Renal cortical epithelial cell (primary cell): ENCODE measurements at places on chromosomes 12 and 14.

- DNase-seq = no peak
Observed at GRCh38 chr12:62718762-62719426, 216.1 kb downstream of the PPM1H start.

GRCh38 chr14:51960866-51961265 is 28.5 kb upstream of the RTRAF start:
- DNase-seq = no peak

DNA sequence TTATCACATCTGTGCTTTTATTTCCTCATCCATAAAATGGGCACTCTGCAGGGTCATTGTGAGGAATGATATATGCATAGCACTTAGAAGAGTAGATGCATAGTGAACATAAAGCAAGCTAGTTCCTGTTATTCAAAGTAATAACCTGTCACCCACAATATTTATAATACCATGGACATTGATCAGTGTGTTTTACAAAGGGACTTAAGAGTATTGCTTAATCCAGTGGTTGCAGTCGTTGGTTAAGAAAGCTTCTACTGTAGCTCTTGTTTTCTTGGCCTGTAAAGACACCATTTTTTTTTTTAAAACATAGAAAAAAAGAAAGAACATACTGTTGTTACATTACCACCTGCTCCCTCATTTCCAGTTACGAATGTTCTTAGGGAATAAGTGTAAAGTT is 13.1 kb downstream of the METAP2 start:
- DNase-seq = no peak

- no peak for DNase-seq
Observed at GRCh38 chr14:81859046-81859445, 325.4 kb upstream of the SEL1L start.

DNA sequence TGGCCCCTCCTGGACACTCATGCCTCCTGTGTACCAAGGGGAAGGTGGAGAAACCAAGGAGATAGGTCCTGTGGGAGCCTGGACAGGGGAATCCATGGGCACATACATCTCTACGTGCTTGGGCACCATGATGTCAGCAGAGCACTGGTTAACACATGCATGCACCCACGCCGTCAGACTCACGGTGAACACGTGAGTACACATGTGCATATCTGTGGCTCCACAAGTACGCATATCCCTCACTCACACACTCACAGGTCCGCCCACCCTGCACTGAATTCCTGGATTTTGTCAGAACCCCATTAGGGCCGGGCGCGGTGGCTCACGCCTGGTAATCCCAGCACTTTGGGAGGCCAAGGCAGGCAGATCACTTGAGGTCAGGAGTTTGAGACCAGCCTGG is 29.1 kb upstream of the COX6A1 start:
- no peak for DNase-seq

GRCh38 chr14:56189307-56189706 is 71.1 kb downstream of the PELI2 start:
- DNase-seq = peak; percentile 96

DNA sequence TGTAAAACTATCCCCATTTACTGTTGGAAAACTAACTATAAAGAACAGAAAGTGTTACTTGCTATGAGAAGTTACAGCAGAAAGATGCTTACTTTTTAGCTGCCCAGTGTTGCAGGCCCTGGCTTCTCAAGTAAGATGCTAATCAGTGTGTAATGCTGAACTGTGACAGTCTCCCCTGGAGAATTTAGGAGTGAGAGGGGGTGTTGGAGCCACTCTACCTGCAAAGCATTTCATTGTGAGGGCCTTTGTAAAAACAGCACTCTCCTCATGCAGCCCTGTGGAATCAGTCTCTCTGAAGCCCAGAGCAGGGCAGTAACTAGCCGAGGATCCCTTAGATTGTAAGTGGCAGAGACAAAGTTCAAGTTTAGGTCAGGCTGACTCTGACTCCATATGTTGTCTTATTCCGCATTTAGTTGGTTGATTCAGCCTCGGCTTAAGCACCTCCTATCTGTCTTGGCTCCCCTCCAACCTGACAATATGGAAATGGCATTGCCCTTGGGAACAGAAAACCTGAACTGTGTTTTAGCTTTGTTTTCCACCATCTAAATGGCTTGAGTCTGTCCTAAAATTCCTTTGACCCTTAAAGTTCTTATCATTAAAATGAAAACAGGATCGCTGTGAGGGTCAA is 141.3 kb downstream of the PRKCH start:
- DNase-seq = no peak

DNA sequence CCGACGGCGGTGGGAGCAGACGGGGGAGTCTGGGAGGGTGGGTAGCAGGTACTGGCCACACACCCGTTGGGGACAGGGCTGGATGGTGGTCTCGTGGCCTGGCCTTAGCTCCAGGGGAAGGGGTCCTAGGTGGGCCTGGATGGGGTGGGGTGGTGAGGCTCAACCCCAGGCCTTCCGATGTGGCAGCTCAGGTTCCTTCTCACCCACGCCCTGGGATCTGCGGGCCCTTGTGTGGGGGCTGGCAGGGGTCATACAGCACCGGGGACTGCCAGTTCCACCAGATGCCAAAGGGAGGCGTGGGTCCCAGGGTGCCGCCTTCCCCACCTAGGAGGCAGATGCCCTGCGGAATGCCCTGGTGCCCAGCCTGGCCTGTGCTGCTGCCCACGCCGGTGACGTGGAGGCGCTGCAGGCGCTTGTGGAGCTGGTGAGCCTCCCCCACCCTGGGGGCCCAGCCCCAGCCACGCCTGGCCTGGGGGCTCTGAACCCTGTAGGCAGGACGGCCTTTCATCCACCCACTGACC is 21.0 kb downstream of the ASPG start:
- DNase-seq = no peak

GRCh38 chr12:47273191-47273626 is 193.4 kb upstream of the AMIGO2 start:
- no peak for DNase-seq

DNA sequence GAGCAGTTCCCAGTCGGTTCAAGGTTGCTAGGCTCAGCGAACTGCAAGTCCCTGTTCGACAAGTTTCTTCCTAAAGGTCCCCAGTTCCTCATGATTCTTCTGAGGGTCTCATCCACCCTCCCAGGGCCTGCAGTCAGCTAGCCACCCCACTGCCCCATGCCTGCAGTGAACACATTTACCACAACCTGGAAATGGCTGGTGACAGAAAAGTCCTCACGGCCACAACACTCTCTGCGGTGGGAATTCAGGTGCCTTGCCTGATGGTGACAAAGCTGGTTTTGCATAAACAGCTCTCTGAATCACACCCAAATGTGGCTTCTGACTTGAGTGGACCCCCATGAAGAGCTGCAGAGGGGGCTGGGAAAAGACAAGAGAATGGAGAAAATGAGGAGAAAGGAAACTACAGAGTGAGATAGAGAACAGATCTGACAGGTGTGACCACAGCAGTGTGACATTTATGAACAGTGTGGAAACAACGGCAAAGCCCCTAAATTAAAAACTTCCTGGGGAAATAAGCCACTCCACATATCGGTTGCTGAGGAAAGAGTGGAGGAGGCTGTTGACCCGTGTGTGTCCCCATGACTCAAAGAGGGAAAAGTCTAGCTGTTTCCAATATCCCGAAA is 1.3 kb upstream of the CD27 start:
- no peak for DNase-seq

DNA sequence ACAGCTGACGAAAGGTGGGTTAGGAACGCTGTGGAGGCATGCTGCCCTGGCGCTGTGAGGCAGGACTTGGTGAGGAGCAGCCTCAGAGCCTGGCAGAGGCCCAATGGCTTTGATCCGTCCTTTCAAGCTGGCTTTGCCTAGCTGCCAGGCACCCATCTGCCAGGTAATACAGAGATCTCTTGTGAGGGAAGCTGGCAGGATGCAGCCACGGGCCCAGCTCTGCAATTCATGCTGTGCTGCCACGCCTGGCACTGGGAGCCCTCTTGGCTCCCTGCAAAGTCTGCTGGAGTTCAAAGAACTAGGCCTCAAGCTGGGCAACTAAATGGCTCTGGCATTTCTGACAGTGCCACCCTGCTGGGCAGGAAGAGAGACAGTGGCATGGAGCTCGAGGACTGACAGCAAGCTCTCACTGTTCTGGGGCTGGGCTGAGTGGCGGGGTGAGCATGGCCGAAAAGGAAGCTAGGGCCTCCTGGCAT is 18.7 kb downstream of the IQSEC3 start:
- no peak for DNase-seq

- no peak for DNase-seq
Observed at GRCh38 chr12:92641291-92641690, 61.5 kb upstream of the PLEKHG7 start.

DNA sequence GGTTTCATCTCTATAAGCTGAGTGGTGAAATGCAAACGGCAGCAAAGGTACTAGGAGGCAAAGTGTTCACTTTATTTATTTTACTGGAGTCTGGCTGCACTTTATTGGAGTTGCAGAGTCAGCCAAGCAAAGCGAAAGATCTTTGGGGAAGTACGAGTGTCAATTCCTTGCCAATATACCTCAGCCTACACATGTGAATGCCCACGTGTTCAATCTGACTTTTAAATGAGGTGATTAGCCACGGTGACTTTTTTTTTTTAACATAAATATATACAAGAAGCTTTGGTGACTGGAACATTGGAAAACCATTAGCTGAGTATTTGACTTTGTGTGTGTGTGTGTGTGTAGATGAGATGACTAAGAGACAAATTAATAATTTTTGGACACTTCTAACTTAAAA is 178.8 kb downstream of the NTS start:
- DNase-seq = peak; percentile 63

DNA sequence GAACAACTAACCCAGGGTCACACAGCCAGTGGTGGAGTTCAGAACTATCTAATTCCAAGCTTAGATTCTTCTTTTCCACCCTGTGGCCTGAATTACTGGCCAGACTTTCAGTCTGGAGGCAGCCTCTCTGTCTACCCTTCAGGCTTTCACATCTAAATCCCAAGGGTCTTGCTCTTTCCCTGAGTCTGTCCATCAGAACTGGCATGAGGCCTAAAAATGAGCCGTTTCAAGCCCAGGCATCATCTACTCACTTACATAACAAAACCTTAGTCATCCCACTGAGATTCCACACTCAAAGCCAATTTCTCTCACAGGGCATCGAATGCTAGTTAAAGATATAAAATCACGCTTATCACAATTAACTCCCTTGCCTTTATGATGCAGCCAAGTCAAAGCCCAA is 1.3 kb upstream of the PTGDR start:
- no peak for DNase-seq

DNA sequence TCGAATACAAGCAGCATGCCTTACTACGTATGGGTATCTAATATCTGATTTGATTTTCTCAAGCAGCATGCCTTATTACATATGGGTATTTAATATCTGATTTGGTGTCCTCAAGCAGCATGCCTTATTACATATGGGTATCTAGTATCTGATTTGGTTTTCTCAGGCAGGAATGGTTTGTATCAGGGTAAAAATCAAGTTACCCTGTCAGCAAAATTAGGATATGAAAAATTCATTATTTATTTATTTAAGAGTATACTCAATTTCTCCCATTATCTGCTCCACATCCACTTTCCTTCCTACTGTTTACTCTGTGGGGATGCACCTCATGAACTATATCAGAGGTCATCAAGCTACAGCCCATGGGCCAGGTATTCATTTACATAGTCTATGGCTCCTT is 21.9 kb downstream of the ZNF891 start:
- DNase-seq = no peak

GRCh38 chr14:58697930-58698642 is 60.3 kb downstream of the DACT1 start:
- DNase-seq = peak; percentile 47

- no peak for DNase-seq
Observed at GRCh38 chr14:99736603-99737371, 52.7 kb downstream of the CYP46A1 start.

- no peak for DNase-seq
Observed at GRCh38 chr14:73369428-73369827, 88.9 kb downstream of the NUMB start.

GRCh38 chr14:65961004-65961403 is 525.2 kb upstream of the CCDC196 start:
- DNase-seq = no peak

- DNase-seq = no peak
Observed at GRCh38 chr12:44184499-44185206, 348.8 kb downstream of the TMEM117 start.

DNA sequence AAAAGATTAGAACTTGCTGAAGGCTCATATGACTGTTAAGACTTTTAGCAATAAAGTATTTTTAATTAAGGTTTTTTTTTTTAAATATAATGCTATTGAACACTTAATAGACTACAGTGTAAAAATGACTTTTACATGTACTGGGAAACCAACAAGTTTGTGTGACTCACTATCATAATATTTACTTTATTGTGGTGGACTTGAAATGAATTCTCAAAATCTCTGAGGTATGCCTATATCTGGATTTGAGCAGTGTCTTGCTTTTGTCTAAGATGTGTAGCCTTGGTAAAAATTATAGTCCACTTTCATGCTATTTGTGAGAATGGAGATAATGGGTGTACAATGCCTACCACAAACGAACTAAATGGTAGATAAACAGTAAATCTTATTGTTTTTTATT is 33.9 kb upstream of the NAV3 start:
- DNase-seq = peak; percentile 49

DNA sequence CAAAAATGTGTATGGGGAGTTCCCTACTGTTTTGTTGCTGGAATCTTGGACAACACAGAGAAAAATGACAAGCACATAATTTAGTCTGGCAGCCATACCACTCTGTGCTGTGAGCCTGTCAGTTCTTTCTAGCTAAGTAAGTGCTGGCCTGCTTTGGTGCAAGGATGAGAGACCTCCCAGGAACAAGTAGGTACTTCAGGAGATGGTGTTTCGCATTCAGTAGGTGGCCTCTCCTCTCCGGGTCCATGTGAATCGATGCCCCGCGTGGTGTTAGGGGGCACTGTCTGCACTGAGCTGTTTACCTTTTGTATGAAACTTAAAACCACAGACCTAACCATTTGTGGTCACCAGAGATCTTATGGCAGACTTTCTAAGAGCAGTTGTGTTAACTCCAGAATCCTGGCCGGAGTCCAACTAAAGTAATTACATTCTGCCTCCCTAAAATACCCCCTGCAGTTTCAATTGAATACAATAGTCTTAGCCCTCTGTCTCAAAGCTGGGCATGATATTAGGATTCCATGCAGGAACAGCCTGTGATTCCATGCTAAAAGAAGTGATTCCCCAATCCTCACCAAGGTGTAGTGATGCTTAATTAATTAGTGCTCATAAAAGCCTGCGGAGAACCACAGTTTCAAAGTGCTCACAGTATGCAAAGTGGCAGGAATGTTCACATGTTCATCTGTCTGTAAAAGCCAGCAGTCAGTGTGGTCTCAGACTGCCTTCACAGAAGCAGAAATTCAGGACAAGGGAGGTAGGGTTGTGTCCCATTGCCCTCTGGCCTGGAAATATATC is 64.2 kb downstream of the LLPH start:
- DNase-seq = peak; percentile 90

- peak; percentile 28 for DNase-seq
Observed at GRCh38 chr14:55689981-55690871, 110.2 kb downstream of the KTN1 start.

- DNase-seq = peak; percentile 91
Observed at GRCh38 chr14:38078393-38078792, 129.3 kb upstream of the SSTR1 start.

DNA sequence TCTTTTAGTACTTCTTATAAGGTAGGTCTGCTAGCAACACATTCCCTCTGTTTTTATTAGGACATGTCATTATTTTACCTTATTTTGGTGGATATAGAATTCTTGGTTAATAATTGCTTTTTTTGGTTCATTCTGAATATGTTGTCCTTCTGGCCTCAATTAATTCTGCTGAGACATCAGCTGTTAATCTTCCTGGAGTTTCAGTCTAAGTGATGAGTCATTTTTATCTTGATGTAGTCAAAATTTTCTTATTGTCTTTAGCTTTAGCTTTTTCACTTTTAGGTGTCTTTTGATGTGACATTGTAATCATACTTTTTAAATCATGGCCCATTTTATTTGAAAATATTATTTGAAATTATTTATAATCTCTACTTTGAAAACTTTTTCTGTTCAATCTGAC is 104.9 kb upstream of the PMCH start:
- no peak for DNase-seq

GRCh38 chr12:64650762-64651161 is 40.5 kb downstream of the RASSF3 start:
- peak; percentile 33 for DNase-seq
